ENCODE measurements at places on chromosomes 3 and 15.

GRCh38 chr3:128432301-128432970 is 34.3 kb downstream of the DNAJB8 start:
- DNase-seq = peak; percentile 21

GRCh38 chr15:39907216-39907615 is 12.8 kb downstream of the GPR176 start:
- DNase-seq = no peak

GRCh38 chr3:150098621-150099020 is 127.9 kb upstream of the PFN2 start:
- no peak for DNase-seq

- no peak for DNase-seq
Measured at GRCh38 chr15:36358094-36358493, 221.3 kb upstream of the CDIN1 start.

DNA sequence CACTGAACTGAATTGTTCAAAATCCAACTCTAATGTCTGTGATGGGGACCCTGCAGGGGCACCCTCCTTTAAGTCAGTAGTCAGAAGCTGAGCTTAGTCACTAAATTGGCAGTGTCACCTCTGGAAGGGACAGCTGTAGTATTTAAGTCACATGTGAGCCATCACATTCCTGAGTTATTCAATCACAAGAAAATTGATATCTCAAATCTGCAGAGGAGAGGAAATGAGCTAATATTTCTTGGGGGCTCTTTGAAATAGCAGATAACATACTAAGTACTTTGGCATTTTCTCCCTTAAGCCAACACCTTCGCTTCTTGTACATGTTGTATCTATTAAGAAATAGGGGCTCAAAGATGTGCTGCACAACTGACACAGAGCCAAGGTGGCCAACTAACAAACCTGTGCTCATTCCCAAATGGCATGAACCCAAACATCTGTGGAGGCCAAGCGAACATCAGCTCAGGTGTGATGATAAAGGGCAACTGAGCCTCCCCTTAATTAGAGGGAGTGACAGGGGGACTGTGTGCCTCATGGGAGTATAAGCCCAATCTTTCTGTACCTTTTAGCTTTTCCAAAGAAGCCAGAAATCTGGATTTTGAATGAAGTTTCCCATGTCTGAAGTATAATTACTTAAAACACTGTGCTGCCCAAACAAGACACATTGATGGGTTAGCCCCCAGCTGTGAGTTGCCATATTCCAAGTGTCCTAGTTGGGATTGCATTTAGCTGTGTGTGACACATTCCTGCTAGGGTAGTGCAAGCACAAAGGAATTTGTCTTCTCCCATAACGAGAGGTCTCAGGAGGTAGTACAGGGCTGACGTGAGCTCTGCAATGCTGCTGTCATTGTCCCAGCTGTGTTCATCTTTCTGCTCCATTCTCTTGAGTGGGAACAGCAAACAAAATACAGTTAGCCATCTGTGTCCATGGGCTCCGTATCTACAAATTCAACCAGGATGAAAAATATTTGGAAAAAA is 63.3 kb downstream of the ABHD5 start:
- no peak for DNase-seq

DNA sequence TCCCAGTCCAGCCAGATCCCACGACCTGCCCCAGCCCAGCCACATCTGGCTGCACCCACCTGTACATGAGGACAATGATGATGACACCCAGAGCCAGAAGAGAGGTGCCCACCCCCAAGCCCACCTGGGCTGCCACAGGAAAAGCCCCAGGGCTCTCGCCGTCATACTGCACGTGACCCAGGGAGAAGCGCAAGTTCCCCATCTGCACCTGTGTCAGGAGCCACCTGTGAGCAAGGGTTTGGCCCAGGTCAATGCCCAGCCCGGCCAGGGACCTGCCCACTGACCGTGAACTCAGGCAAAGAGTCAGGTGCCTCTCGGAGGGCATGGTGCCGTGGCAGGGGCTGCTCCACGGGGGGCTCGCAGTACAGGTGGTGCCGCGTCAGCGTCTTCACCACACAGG is 16.3 kb downstream of the PLXNB1 start:
- DNase-seq = no peak

DNA sequence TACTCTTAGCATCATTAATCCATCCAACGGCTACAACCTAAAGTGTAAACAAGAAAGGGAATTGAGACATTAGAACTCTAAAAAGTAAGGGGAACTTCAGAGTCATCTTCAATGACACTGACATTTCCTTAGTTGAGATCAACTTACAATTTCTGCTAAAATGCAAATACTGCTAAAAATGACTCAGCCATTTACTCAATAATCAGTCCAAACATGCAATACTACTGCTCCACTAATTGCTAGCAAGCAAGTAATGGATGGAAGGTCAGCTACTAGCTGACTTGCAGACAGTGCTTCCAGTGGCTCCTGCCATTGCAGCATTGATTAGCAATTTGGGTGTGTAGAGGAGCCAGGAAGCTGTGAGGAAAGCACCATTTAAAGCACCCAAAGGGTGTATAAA is 28.4 kb downstream of the CD200R1L start:
- DNase-seq = no peak

DNA sequence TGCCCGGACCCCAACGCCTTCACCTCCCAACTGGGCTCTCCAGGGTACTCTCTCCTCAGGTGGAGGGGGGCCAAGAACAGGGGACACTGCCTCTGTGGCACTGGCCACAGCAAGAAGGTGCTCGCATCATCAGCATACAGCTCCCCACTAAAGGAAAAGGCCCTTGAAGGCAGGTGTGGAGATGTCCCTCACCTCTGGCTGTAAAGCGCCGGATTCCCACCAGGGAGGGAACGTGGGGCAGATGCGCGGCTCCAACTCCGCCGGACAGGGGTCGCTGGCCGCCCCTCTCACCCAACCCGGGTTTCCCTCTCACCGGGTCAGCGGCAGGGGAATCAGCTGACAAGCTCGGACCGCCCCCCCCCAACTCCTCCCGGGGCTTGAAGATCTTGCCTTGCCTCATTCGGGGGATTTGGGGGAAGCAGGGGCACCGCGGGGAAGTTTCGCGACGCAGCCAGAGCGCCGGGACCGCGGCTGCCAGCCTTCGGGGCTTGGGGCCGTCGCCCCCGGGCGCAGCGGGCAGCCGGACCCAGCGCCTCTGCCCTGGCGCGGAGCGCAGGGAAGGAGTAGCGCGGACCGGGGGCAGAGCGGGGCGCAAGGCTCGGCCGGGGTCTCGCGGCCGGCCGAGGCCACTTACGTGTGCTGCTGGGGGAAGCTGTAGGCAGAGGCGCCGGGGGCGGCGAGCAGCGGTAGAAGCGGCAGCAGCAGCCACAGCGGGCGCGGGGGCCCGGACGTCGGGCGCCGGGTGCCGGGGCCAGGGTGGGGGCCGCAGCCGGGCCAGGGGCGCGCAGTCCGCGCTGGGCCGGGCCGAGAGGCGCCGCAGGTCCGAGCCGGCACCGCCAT is 630 bp downstream of the CACNA2D2 start:
- no peak for DNase-seq

DNA sequence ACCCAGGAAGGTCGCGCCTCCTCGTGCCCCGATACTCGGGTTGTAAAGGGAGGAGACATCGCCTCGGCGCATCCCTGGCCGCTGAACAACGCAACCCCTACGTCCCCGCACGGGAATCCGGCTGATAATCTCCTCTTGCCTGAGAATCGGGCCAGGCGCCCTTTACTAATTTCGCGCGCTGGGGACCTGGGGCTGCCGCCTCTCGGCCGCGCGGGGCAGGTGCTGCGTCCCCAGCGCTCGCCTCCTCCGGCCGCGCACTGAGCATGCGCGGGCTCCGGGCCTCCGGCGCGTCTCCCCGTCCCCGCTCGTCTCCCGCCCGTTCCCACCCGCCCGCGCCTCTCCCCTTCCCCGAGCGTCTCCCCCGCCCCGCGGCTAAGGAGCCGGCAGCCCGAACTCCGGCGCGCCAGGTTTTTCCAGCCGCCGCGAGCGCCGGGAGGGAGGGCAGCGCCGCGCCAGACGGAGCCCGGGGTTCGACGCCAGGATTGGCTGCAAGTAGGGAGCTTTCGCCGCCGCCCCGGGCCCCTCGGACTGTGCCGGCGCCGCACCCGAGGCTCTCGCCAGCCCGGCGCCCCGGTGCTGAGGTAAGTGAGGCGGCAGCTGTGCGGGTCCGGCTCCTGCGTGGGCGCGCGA is at the start of gene CNTN4:
Gene CNTN4, plus strand, starts transcription at position 469 of the 630 bp plus-strand sequence.
- DNase-seq = peak; percentile 84

DNA sequence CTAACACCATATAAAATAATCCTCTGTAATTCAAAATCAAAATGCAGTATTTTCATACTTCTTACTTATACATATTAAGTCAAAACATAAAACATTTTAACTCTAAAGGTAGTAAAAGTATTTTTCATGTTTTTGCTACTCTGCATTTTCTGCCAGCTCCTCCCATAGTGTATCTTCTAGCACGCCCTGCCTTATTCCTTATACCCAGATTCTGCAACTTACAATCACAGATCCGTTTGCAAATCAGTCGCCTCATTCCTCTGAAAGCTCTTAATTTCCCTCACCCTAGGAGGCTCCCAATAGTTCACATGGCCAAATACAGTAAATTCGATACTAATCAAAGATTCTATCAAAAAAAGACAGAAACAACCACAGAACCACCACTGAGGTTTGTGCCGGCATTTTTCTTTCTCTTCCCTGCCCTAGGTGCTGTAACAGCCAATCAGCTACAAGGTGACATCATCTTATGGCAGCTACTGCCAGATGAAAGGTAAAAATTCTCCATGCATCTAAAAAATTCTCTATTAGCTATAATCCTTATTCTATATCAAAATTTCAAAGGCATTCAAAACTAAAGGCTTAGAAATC is 72.9 kb downstream of the CLASP2 start:
- DNase-seq = no peak

DNA sequence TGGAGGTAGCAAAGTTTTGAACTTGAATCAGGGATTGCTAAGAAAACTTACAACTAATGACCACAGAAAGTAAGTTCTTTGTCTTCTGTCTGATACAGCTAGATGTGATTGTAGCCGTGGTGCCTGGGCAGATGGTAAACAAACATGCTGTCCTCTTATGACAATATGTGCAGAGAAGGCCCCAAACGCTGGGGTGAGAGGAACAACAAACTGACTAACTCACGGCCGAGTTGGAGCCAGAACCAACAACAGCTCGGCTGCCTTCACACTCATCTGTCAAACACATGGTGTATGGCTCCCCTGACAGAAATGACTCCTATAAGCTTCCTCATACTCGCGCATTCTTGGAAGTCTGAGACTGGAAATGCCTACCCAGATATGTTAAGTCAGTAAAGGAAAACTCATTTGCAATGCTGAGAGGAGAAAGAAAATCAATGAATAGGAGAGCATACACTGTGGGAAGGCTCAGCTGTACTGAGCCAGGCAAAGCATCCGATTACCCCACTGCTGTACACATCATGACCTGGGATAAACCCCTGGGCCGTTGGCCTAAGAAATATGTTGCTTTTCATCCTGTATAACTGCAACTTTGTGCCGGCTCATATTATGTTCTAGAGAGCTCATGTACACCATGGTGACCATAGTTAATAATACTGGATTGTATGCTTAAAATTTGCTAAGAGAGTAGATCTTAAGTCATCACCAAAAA is 5.7 kb downstream of the THBS1 start:
- no peak for DNase-seq

GRCh38 chr3:104855702-104856101 is 511.0 kb upstream of the ALCAM start:
- DNase-seq = no peak

- no peak for DNase-seq
Measured at GRCh38 chr3:104632521-104632920, 734.2 kb upstream of the ALCAM start.

DNA sequence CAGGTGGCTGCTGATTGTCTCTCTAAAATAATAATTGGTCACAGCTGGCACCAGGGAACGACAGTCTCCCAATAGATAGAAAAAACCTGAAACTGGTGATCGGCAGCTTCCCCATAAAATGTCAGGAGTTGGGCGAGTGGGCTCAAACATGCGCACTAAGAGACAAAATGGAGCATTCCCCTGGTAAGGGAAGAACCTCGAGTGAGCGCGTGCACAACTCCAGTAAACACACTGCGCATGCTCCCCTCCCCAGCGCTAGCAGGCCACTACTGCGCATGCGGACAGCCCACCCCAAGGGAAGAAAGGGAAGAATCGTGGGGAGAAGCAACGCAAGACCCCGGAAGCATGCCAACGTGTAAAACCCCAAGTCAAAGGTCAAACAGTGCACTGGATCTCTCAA is 7.7 kb upstream of the STARD5 start:
- DNase-seq = no peak

DNA sequence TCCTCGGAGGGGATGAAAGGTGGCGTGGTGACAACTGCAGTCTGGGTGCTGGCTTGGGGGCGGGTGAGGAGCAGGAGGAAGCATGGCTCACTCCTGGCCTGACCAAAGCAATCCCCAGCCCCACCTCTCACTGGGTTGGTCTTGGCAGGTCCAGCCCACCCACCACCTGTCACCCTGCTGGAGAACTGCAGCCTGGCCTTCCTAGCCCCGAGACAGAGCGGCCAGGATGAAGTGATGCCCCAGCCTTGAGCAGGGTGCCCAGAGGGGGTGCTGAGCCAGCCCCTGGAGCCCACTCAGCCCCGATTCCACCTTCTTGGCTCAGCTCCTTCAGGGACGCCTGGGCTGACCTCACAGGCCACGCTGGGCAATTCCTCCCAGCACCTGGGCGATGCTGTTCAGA is 89.9 kb downstream of the IQSEC1 start:
- no peak for DNase-seq

GRCh38 chr3:128311441-128311844 is 155.2 kb downstream of the DNAJB8 start:
- no peak for DNase-seq

DNA sequence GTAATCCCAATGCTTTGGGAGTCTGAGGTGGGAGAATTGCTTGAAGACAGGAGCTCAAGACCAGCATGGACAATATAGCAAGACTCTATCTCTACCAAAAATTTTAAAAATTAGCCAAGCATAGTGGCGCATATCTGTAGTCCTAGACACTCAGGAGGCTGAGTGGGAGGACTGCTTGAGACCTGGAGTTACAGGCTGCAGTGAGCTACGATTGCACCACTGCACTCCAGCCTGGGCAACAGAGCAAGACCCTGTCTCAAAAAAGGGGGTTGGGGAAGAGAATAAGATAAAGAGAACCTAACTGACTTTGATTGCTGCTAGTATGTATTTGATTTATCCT is 755 bp downstream of the CD200R1 start:
- DNase-seq = no peak

- no peak for DNase-seq
Measured at GRCh38 chr15:45205192-45205591, 17.4 kb upstream of the SHF start.

GRCh38 chr3:195557322-195557721 is 14.2 kb upstream of the PPP1R2 start:
- DNase-seq = no peak

- no peak for DNase-seq
Measured at GRCh38 chr15:39641191-39641889, 60.5 kb downstream of the THBS1 start.

GRCh38 chr3:44105571-44105970 is 136.1 kb upstream of the TOPAZ1 start:
- DNase-seq = no peak

DNA sequence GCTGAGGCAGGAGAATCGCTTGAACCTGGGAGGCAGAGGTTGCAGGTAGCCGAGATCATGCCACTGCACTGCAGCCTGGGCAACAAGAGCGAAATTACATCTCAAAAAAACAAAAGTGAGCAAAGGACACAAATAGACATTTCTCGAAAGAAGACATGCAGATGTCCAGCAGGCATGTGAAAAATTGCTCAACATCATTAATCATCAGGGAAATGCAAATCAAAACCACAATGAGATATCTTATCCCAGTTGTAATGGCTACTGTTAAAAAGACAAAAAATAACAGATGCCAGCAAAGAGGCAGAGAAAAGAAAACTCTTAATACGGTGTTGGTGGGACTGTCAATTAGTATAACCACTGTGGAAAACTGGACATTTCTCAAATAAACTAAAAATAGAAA is 20.9 kb downstream of the ASB7 start:
- DNase-seq = no peak
